ENCODE measurements at places on chromosomes 6 and 20.
A peak's percentile ranks its signal among the peaks of the same experiment; 100 is the strongest.

DNA sequence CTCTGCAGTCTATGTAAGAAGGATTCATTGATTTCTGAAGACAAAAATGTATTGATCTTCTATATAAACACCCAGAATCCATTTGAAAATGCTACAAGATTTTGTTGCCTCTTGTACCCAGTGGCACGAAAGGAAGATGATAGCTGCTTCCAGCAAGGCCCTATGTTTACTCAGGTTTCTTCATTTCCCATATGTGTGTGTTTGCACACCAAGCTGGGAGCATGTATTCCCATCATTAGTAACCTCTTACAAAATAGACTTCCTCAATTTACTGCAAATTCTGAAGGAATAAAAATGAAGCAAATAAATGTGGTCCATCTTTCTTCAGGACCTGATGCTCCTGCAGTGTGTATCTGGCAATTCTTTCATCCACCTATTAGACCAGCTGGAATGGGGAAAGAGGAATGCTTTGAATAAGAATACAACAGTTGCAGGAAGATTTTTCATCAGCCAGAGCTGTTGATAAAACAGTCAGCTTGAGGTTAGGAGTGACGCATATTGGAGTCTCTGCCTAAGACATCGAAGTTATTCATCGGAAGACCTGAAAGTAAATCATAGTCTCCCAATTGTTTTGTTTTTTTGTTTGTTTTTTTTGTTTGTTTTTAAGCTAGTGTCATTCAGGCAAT, 132.3 kb downstream of the PDE7B start:
- DNase-seq: no peak

DNA sequence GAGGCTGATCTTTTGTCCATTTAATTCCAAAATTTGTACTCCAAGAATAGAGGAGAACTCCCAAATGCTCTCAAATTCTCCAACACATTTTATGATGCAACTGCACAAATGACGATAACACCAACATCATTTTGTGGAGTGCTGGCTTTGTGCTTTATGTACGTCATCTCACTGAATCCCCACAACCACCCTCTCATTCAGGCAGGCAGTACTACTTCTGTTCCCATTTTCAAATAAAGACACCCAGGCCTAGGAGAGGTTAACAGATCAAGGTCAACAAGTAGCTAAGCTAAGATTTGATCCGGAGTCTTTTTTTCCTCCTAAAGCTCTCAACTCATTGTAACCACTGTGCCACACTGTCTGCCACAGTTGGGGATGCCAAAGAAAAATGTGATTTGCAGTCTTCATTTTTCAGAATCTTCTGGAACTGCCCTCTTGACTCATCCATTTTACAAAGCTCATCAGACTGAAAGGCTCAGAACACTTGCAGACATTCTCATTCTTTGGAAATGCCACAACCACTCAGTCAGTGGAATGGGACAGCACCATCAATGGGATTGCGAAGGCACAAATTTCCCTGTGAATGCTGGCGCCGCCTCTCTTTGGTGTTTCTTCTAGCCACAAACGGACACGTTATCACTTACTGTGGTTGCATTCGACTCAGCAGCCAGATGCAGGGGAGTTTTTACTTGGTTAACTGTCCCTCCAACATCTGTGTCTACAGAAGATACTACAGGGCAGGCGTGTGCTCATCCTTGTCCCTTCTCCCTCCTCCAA, 184.4 kb downstream of the GJA10 start:
- DNase-seq: no peak

- peak; percentile 90 for DNase-seq
Observed at GRCh38 chr6:35415065-35415891, 36.9 kb upstream of the FANCE start.

DNA sequence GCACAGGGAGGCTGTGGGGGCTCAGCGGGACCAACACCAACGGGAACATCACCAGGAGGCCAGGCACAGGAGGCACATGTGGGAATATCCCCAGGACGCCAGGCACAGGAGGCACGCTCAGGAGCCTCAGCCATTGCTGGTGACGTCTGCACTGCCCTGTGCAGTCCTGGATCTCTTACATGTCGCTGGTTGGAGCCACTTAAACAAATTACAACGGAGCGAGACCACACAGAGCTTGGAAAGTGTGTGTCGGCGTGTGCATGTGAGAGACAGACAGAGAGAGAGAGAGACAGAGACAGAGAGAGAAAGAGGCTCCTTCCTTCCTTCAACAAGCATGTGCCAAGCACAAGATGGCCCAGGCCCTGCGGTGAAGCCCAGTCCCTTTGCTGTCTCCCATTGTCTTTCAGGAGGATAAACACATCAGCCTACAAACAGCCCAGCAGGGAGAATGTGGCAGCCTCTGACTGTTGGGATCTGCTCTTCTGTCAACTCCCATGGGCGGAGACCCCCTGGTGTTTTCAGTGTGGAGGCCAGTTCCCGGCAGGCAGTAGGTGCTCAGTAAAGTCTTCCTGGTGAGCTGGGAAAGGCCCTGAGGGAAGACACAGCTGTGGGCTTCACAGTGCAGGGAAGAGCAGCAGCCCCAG, 112.7 kb upstream of the THBS2 start:
- no peak for DNase-seq

DNA sequence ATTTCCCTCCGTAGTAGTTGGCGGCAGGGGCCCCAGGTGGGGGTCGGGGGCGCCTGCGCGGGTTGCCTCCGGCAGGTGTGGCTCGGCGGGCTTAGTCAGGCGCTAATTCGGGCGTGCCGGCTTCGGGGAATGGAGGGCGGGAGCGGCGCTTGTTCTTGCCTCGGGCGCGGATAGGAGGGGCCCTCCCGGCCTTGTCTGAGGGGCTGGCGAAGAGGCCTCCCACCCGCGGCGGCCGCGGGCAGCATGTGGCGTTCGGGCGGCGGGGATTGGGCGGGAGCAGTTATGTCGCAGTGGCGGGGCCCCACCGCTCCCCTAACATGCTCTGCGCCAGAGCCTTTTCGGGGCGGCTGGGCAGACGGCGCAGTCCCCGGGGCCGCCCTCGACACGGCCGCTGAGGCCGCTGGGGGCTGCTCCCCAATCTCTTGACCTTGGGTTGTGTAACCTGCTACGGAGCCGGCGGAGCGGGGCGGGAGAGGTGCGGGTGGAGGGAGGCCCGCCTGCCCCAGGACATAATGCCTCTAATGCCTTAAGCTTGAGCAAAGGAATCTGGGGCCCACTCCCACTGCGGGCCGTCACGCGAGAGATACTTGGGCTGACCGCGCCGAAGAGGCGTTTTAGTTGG, 1.1 kb downstream of the AMD1 start:
- DNase-seq: peak; percentile 7

- DNase-seq: no peak
Observed at GRCh38 chr6:42783876-42784642, 2.2 kb downstream of the BICRAL start.

- DNase-seq: no peak
Observed at GRCh38 chr6:37578104-37578503, 78.4 kb upstream of the CCDC167 start.

- no peak for DNase-seq
Observed at GRCh38 chr6:33320315-33321181, 3.0 kb upstream of the ZBTB22 start.

DNA sequence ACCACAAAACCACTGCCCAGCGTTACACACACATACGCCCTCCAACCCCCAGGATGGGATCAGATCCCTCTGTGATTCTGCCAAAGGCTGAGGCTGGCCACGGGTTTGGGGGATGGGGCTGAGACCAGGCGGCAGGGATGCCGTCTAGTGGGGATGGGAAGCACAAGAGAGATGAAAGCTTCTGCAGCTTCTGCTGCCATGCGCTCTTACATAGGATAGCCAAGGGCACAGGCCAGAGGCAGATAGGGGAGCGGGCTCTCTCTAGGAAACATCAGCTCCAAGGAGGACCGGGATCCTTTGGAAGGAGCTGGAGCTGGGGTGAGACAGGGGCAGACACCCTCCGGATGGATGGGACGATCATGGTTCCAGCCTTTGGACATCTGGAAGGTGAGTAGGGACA, 18.7 kb upstream of the RIN2 start:
- no peak for DNase-seq

- DNase-seq: peak; percentile 18
Observed at GRCh38 chr20:46291401-46291800, 16.9 kb downstream of the CDH22 start.

DNA sequence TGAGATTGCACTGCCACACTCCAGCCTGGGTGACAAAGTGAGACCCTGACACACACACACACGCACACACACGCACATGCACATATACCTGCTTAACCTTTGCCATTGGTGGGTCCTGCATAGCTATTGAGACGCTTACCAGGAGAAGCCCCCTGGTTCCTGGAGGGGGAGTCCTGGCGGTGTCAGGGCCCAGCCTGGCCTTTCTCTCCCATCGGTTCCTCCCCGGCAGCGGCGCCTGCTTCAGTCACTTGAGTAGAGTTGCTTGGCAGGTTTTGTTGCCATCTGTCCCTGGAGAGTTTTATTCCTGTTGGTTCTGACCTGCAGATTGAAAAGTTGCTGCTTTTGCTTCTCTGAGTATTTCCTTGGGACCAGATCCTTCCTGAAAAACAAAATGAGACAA, 20.6 kb upstream of the FAM209A start:
- no peak for DNase-seq

DNA sequence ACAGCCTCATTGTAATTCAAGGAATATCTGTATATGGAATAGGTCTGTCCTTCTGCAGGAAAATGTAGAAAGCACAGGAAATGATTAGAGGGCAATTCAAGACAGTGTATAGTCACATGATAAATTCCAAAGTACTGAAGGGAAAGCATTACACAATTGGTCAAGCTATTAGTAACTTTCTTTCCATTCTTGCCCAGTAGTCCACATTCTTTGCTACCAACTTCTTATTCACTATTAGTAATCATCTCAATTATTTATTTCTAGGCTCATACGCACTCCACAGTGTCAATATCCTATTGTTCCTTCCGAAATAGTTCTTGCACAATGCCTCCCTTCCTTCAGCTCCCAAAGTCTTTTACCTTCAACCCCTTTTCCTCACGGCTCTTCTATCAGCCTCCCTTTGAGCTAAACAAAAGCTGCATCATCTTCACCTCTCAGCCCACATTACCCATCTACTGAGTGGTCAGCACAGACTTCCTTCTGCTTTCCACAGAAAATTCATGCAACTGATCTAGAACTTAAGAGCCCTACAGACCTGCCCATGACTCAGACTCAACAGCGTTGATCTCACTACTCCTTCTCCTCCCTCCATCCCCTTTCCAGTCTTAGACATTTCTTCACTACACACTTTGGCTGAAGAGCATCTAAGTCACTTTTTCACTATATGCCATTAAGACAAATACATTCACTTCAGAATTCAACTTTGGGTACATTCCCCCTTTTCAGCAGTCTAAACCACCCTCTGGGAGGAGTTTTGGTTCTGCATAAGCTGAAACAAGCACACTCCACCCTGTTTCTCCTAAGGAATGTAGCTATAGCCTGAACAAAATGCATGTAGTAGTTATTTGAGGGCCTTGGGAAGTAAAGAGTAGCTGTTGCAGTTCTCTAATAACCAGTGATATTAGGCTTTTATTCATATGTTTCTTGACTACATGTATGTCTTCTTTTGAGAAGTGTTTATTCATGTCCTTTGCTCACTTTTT, 157.9 kb downstream of the KIF16B start:
- DNase-seq: no peak
